ENCODE measurements at places on chromosomes 6 and 20.
A peak's percentile ranks its signal among the peaks of the same experiment; 100 is the strongest.

- peak; percentile 23 for DNase-seq
These were observed 43.1 kb downstream of the BLTP3A start for GRCh38 chr6:34834789-34835518.

DNA sequence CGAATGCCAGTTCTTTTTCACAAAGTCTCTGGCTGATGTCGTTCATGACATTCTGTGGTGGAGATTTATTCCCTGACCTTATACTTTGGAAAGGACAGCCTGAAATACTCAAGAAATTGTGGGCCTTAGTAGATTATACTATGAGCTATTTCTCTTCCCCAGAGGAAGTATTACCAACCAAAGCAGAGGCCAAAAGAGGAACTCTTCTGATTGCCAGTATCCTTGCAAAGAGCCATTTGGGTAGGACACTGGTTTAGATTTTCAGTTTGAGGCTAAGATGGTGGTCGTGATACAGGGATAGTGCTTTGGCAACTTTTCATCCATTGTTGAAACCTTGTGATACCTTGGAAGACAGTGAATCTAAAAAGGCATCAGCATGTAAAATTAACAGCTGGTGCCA lies 327.3 kb downstream of the HACE1 start:
- no peak for DNase-seq

- no peak for DNase-seq
These were observed 1.2 kb downstream of the DNMT3B start for GRCh38 chr20:32763202-32764004.

- no peak for DNase-seq
These were observed 130.4 kb downstream of the INSM1 start for GRCh38 chr20:20498076-20498861.

DNA sequence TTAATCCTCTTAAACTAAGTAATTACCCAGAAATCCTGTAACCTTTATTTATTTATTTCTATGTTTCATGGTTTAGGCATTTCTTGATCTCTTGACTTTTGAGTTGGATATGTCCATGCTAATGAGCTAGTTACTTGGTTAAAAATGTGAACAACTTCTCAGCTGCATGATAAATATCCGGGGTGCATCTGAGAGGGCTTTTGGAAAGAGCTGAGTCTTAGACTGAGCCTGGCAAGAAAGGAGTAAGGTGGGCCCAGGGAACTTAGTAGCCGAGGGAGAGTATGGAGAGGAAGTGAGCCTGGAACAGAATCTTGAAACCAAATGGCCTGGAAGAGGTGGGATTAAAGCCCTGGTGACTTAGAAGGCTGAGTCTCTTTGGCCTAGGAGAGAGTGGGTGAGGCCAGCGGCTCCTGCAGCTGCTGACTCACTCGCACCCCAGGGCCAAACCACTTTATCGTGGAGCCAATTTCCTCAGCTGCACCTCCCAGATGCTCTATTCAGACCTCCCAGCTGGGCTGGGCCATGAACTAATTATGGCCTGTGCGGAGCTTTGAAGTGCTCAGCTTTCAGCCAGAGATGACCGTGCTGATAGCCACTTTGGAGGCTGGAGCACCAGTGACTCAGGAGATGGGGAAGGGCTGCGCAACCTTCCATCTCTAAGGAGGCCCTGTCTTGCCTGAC lies 19.1 kb downstream of the TGM3 start:
- DNase-seq = peak; percentile 94

GRCh38 chr6:122726649-122727048 lies 52.9 kb upstream of the FABP7 start:
- DNase-seq = no peak

- DNase-seq = no peak
These were observed 10.2 kb downstream of the LRRC1 start for GRCh38 chr6:53805016-53805415.

DNA sequence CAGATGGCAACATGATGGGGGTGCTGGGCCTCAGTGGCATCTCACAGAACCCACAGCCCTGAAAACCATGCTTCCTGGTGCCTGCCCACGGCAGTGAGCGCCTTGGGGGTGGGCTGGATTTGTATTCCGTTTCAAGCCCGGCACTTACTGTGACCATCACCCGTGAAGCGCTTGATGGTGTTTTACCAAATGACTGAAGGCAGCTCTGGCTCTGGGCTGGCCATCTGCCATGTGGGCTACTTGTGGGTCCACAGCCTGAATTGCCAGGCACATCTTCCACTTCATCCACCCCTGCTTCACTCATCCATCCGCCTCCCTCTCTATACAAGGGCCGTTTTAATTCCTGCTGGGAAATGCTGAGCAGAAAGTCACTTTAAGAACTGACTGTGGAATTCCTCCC lies 250.9 kb upstream of the GMDS start:
- no peak for DNase-seq

DNA sequence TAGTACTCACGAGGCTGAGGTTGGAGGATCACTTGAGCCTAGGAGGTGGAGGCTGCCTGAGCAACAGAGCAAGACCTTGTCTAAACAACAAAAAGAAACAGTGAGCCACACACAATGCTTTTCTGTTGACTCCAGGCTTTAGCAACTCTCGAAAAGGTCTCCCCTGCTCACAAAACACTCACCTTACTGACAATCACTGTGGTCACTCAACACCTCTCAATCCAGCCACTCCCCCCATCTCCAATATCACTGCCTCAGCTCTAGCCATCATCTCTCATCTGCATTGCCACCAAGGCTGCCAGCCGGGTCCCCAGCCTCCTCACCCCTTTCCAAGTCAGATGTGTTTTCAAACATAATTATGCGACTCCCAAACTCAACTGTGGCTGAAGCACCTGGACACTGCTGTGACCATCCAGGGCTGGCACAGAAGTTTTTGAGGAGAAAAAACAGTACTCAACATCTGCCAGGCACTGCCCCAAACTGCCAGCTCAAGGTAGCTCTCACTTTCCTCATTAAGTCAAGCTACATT lies 218.0 kb upstream of the ARID1B start:
- no peak for DNase-seq

DNA sequence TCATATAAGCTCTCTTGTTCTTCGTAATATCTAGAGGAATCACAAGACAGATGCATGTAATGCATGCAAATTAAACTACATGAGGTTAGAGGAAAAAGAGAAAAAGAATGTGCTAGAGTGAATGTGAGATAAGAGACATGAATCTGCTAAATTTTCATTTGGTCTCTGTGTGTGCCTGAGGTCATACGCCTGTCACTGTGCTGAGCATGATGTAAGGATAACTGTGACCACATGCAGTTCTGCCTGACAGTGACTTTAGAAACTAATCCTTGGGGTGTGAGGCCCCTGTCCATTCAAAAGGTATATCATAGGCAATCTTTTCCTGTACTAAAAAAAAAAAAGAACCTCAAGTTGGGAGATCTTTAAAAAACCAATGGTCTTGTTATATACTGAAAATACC lies 70.6 kb downstream of the SHPRH start:
- DNase-seq = no peak

DNA sequence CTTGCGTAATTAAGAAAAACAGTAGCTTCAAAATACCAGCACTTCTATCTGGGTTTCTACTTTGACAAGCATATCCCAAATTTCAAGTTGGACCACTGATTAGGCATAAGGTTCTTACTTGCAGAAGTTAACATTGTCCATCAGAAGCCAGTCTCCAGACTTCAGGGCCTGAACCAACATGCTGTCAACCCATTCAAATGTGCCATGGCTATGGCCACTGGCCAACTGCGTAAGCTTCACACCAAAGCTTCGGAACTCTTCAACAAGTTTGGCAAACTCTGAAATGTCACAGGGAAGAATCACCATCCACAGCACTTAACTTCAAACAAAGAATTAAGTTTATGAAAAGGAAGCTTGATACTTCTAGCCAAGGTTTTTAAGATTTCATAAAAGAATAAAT lies 78.0 kb upstream of the LYRM2 start:
- no peak for DNase-seq

GRCh38 chr6:162576016-162576415 lies 151.6 kb downstream of the PRKN start:
- no peak for DNase-seq

- DNase-seq = no peak
These were observed 4.9 kb downstream of the MTCL3 start for GRCh38 chr6:127514179-127514772.

DNA sequence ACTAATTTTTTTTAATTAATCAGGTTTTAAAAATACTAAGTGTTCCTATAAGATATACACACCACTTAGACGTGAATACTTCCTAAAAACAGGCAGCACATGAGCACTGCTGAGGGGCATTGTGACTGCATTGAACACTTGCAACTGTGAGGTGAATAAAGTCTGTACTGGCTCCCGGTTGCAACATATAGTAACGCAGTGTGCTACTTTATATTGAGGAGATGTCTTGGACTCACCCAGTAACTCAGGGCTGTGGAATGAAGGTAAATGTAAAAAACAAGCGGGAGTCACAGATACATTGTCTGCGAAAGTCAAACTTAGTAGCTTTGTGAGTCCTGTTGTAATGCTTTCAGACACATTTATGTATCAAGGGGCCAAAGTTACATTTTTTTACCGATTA lies 17.0 kb upstream of the HLA-A start:
- DNase-seq = no peak

- DNase-seq = no peak
These were observed 784.2 kb downstream of the KIF16B start for GRCh38 chr20:15789079-15789478.

DNA sequence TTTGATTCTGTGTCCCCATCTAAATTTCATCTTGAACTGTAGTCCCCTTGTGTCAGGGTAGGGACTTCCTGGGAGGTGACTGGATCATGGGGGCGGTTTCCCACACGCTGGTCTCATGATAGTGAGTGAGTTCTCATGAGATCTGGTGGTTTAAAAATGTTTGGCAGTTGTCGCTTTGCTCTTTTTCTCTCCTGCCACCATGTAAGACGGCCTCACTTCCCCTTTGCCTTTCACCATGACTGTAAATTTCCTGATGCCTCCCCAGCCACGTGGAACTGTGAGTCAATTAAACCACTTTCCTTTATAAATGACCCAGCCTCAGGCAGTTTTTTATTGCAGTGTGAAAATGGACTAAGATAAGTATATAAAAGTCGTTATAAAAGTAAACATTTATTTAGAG lies 80.5 kb upstream of the SGK1 start:
- no peak for DNase-seq

DNA sequence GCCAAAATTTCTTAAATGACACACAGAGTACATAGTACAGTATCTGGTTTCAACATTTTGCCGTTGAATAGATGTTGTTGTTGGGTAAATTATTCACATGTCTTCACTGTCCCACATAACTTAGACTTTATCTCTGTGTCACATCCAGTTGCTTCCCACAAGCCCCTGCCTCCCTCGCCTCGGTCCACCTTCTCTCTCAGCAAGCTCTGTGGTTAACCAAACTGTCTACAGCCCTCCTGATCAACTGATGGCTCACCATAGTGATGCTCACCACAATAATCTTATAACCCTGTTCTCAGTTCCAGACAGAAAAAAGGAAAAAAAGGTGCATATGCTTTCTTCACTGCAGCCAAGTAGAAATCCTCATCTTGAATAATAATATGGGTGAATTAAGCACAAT lies 23.0 kb downstream of the IL17F start:
- DNase-seq = no peak

DNA sequence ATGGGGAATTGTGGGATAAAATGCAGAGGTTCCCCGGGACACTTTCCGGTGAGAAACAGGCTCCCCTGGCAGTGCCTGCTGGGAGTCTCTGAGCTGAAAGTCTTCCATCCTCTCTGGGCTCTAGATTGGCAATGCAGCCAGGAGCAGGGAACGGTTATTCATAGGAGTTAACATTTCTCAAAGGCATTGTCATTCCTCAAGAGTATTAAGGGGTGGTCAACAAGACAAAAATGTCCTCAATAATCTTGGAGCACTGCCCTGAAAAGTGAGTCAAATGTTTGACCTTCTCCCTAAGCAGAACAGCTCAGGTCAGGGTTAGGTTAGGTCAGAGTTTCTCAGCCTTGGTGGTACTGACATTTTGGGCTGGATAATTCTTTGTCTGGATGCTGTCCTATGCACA lies 13.2 kb downstream of the BPIFB1 start:
- no peak for DNase-seq

DNA sequence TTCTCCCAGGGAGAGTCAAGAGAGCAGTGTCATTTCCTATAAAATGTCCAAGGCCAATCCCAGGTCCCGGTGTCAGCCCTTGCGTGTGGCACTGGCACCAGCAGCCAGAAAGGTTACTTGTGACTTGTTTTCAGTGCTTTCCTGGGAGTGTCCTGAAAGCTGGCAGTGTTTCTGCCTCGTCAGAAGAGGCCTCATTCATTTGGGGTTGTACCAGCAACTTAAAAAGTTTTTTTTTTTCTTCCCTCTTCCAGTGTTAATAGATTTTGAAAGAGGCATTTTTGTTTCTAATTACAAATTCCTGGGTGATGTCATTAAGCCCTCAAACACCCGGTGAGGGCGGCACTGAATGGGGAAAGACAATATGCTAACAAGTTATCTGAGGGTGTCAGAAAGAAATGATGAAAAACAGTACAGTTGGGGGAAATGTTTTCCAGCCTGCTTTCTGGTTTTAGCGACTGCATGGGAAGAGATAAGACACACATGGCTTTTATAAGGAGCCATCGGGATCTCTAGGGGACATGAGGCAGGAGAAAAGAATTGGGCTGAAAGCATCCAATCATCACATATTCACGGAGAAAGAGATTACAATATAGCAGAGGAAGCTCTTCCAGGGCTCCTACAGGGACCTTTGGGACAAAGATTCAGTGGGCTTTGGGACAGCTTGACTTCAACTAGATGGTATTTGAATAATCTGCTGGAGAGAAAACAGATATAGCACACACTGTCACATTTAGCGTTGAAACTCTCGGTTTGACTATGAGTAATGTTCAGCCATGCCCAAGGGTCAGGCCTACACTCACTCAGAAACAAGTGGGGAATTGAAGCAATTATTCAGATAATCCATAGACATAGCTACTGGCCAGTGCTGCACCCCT lies 153.0 kb downstream of the BCAS1 start:
- DNase-seq = peak; percentile 77

GRCh38 chr20:18822832-18823231 lies 9.2 kb downstream of the SCP2D1 start:
- DNase-seq = no peak

- no peak for DNase-seq
These were observed 268.9 kb downstream of the PREX1 start for GRCh38 chr20:48558906-48559305.

GRCh38 chr6:132818404-132819359 lies 4.3 kb downstream of the RPS12 start:
- DNase-seq = no peak

- DNase-seq = no peak
These were observed 179.5 kb upstream of the SYNDIG1 start for GRCh38 chr20:24289737-24290481.

DNA sequence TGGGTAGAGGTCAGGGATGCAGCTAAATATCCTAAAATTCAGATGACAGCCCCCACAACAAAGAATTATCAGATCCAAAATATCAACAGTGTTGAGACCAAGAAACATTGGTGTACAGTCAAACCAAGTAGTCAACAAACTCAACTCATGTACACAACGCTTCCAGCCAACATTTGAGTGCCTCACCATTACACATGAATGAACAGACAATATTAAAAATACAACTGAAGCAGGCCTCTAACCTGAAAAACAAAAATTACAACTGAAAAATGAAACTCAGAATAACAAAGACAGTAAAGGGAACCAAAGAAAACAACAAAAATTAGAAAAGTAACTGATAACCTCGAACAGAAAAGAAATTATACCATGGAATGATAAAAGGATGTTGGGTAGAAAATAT lies 46.2 kb downstream of the HACE1 start:
- DNase-seq = no peak

GRCh38 chr6:149079911-149080491 lies 237.5 kb upstream of the TAB2 start:
- DNase-seq = peak; percentile 47
